ENCODE measurements at places on chromosomes 2 and 18. TPM values are rescaled to one million over a fixed set of nuclear protein-coding genes. Genes with fewer than 3 reads are reported as not detected.
A peak's percentile ranks its signal among the peaks of the same experiment; 100 is the strongest.

The VPS54 gene
- 15.2 TPM for total RNA-seq

- H3K27ac ChIP-seq: no peak overlapping the region
- DNase-seq: no peak
- no peak overlapping the region for H3K4me3 ChIP-seq
- H3K36me3 ChIP-seq: no peaks in the 10 kb centered on the region
- no peaks in the 10 kb centered on the region for H3K4me1 ChIP-seq
Observed at GRCh38 chr2:14932285-14932684, 299.8 kb downstream of the LRATD1 start.

GRCh38 chr2:189225032-189225431 lies 45.5 kb upstream of the COL5A2 start:
- no peak overlapping the region for H3K27ac ChIP-seq
- peaks cover 2% of the 10 kb centered on the region for H3K4me1 ChIP-seq
- H3K27me3 ChIP-seq: no peaks in the 10 kb centered on the region
- no peak for DNase-seq
- H3K36me3 ChIP-seq: peaks cover 1% of the 10 kb centered on the region

DNA sequence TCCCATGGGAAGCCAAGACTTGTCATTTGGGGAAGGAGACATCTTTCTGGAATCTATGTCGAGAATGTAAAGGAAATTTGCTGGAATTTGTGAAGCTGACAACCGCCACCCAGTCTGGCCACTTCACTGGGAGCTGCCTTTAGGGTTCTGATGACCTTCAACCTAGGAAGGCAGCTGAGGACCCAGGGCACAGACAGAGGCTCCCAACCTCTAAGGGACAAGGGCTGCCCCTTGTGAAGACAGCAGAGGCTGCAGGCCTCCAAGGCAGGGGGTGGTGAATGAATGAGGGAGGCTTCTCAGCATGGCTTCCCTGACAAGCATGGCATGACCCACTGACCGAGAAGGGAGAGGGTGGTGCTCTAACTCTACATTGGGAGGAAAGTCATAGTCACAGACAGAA lies 128.9 kb upstream of the ASB18 start:
- no peak overlapping the region for H3K4me3 ChIP-seq
- H3K27me3 ChIP-seq: peaks cover 2% of the 10 kb centered on the region
- no peaks in the 10 kb centered on the region for H3K4me1 ChIP-seq
- no peak for DNase-seq
- no peaks in the 10 kb centered on the region for H3K36me3 ChIP-seq

The MC2R gene
- total RNA-seq: not detected

DNA sequence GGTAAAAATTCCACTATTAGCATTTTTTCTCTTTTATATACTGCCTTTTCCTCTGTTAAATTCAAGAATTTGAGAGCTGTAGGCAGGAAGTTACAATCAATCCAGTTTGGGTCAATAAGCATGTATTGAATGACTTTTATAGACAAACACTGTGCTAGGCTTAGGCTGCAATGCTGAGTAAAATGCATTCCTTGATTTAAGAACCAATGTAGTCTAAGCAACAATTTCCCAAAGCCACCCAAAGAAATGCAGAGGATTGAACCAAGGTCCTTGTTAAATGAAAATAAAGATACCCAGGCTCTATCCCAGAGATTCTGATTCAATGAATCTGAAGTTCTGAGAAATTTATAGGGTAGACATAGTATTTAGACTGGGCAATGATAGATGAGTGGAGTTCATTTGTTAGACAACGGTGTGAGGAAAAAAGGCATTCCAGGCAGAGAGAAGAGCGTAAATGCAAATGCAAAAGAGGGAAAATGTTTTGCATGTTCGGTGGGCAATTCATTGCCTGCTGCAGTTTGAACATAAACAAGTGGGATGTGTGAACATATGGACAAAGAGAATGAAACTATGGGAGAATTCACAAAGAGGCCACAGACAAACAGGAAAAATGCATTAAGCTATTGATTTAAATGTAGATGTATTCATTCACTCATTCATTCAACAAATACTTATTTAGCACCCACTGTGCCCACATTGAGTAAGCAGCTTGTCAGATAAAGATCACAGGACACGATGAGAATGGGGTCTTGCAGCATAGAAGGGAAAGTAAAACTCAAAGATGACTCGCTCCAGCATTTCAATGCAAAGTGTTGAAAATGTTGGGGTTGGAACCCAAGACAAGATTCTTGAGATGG lies 107.1 kb downstream of the EVA1A start:
- no peaks in the 10 kb centered on the region for H3K36me3 ChIP-seq
- no peaks in the 10 kb centered on the region for H3K4me1 ChIP-seq
- no peak for DNase-seq
- H3K27me3 ChIP-seq: peaks cover 6% of the 10 kb centered on the region

- H3K4me1 ChIP-seq: peaks cover 3% of the 10 kb centered on the region
- peaks cover 81% of the 10 kb centered on the region for H3K27me3 ChIP-seq
- no peaks in the 10 kb centered on the region for H3K36me3 ChIP-seq
- no peak overlapping the region for H3K4me3 ChIP-seq
- no peak for DNase-seq
Observed at GRCh38 chr2:236175548-236176150, 7.5 kb upstream of the GBX2 start.

- peaks cover 13% of the 10 kb centered on the region for H3K4me1 ChIP-seq
- no peak for DNase-seq
- no peak overlapping the region for H3K27ac ChIP-seq
- no peak overlapping the region for H3K4me3 ChIP-seq
- no peaks in the 10 kb centered on the region for H3K27me3 ChIP-seq
Observed at GRCh38 chr2:39516347-39517101, 79.4 kb upstream of the MAP4K3 start.

DNA sequence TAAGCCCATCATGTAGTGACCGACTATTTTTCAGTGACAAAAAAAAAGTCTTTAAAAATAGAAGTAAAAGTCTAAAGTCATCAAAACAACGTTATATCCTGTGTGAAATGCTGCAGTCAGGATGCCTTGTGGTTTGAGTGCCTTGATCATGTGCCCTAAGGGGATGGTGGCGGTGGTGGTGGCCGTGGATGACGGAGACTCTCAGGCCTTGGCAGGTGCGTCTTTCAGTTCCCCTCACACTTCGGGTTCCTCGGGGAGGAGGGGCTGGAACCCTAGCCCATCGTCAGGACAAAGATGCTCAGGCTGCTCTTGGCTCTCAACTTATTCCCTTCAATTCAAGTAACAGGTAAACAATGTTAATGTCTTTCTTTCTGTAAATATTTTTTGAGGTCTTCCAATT lies at the start of gene CD28:
Gene CD28 (plus strand): TSS at position 237 of the 400 bp plus-strand sequence. CDS start 58 bp downstream, at position 295.
- H3K4me1 ChIP-seq: peaks cover 57% of the 10 kb centered on the region
- H3K4me3 ChIP-seq: peak within 1 kb of the TSS; percentile 89
- H3K36me3 ChIP-seq: peaks cover under 1% of the 10 kb centered on the region
- no peaks in the 10 kb centered on the region for H3K27me3 ChIP-seq
- DNase-seq: peak; percentile 82
- H3K27ac ChIP-seq: peak within 1 kb of the TSS; percentile 98

- no peak for DNase-seq
- peaks cover 17% of the 10 kb centered on the region for H3K4me1 ChIP-seq
- H3K4me3 ChIP-seq: no peak within 1 kb of the TSS
- no peak within 1 kb of the TSS for H3K27ac ChIP-seq
- H3K27me3 ChIP-seq: peaks cover 10% of the 10 kb centered on the region
Observed at GRCh38 chr2:160199683-160200389, at the start of gene ITGB6. Gene ITGB6, minus strand, starts transcription at chr2:160200272. Its CDS starts 209 bp downstream, at chr2:160200063.

DNA sequence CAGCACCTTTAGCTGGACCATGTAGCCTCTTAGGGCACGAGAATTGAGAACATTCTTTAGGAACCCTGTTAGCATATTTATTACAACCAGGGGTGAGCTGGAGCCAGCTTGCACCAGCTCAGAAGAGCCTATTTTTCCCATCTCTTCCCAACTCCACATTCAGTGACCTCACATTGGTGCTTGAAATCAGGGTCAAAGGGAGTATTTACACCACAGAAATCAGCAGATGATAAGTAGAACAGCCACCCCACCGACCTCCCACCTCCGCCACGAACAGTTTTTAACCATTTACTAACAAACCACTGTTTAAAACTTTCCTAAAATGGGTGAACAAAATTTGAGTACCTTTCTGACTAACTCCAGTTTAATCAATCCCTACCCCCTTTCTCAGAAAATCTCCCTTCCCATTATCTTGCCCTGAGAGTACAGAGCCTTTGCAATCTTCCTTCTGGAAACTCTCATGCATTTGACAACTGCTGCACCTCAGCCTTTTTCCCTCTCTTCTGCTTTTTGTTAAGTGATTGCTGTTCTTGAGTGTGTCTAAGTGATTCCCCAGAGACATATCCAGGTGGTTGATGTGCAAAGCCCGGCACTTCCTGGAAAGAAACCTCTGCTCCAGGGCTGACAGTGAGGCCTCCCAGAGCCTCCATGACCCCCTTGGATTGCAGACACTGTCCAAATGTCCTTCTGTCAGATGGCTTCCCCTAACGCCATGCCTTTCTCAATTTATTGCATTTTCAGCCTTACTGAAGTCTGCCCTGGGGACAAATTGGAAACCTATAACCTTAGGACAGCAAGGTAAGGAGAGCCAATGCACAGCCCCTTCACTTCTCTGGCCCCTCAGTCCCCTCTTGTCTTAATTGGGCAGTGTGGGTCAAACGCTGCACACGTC lies 389.5 kb upstream of the TNP1 start:
- peaks cover 1% of the 10 kb centered on the region for H3K36me3 ChIP-seq
- no peak overlapping the region for H3K4me3 ChIP-seq
- peaks cover 11% of the 10 kb centered on the region for H3K27me3 ChIP-seq
- DNase-seq: no peak
- no peak overlapping the region for H3K27ac ChIP-seq

The CNTNAP5 gene
- not detected for total RNA-seq

DNA sequence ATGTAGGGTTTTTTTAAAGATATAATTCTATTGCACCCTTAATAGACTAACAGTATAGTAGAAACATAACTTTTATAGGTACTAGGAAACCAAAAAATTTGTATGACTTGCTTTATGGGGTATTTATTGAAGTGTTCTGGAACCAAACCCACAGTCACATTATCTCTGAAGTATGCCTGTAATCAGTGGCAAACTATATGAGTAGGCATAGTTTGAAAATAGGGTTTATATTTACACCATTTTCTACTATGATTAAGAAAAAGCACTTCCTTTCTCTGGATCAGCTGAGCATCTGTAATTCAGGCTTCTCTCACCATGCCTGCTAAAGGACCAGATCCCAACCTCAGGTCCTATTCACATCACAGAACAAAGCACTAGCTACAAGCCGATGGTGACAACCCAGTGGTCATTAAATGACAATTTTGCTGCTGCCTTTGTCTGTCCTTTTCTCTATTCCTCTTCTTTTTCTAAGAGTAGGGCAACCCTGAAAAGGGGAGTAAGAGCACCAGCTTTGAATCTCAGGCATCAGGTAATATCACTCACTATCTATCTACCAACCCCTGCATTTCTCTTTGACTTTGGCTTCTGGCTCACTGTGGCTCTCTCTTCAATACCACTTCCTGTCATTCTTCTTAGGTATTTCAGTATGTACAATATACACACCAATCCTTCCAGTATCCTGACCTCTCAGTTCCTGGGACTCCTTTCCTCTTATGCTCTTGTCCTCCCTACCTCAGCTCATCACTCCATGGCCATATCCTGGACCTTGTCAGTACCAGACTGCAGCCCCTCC lies 14.4 kb downstream of the NEMP2 start:
- H3K4me1 ChIP-seq: peaks cover 35% of the 10 kb centered on the region
- no peaks in the 10 kb centered on the region for H3K27me3 ChIP-seq
- peaks cover 39% of the 10 kb centered on the region for H3K36me3 ChIP-seq
- DNase-seq: no peak

The RNF149 gene
- 90.3 TPM for total RNA-seq

- no peak overlapping the region for H3K27ac ChIP-seq
- H3K4me3 ChIP-seq: no peak overlapping the region
- peaks cover 41% of the 10 kb centered on the region for H3K27me3 ChIP-seq
- peaks cover 2% of the 10 kb centered on the region for H3K4me1 ChIP-seq
- DNase-seq: no peak
Observed at GRCh38 chr18:76578571-76579300, 83.7 kb upstream of the ZNF516 start.

DNA sequence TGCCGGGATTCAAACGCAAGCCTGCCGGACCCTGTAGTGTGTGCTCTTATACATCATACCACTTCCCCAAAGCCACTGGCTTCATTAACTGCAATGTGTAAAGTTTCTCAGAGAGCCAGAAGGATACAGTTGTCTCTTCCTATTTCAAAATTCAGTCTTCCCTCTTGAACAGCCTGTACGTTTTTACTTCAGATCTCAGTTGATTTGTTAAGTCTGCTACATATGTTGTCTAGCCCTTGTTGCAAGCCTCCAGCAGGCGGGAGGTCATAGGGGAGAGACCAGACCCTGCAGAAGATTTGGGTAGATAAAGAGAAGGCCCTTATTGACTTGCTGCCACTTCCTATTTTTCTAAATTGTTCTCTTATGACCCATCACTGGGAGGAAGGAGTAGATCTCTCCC lies 56.2 kb downstream of the ARHGEF33 start:
- peaks cover 2% of the 10 kb centered on the region for H3K4me1 ChIP-seq
- H3K36me3 ChIP-seq: no peaks in the 10 kb centered on the region
- no peak for DNase-seq
- peaks cover 5% of the 10 kb centered on the region for H3K27me3 ChIP-seq
- H3K27ac ChIP-seq: no peak overlapping the region
- no peak overlapping the region for H3K4me3 ChIP-seq

The SERPINB11 gene
- total RNA-seq: not detected

The LCT gene
- total RNA-seq: 0.39 TPM

DNA sequence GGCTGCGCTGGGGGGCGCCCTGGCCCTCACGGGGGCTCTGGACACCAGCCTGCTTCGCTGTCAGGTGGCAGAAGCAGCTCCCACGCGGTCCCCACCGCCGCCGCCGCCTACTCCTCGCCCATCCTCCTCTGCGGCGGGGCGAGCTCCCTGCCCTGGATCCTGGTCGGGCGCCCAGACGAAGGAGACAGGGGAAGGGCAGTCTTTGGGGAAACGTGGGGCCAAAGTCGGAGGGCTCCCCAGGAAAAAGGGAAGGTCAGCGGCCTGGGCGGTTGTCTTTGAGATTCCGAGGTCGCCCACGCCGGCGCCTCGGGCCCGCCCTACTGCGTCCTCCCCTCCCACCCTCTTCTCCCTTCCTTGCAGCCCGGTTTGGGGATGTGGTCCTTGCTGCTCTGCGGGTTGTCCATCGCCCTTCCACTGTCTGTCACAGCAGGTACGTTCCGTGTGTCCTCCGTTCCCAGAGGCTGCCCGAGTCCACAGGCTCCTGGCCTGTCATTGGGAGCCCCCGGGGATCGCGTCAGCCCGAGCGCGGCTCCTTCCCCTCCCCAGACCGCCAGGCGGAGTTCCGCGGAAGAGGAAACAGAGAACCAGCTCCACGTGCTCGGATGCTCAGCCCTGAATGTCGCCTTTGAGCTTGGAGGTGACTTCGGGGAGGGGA lies 800 bp downstream of the IL1RL2 start:
- peak overlapping the region; percentile 75 for H3K27ac ChIP-seq
- peaks cover 9% of the 10 kb centered on the region for H3K4me1 ChIP-seq
- peak overlapping the region; percentile 90 for H3K4me3 ChIP-seq
- no peaks in the 10 kb centered on the region for H3K36me3 ChIP-seq
- peaks cover 50% of the 10 kb centered on the region for H3K27me3 ChIP-seq

DNA sequence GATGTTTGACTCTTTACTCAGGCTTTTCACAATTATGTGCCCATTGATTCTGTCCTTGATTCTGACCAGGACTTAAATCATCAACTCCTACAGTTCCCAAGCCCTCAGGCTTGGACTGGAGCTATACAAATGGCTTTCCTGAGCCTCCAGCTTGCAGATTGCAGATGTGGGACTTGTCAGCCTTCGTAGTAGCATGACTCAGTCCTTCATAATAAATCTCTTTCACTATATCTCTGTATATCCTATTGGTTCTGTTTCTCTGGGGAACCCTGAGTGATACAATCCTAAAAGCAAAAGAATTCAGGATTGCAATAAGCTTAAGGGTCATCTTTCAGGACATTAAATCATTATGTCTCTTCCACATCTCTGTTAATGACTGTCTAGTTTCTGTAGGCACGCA lies 356.6 kb downstream of the RIT2 start:
- no peaks in the 10 kb centered on the region for H3K27me3 ChIP-seq
- H3K4me3 ChIP-seq: no peak overlapping the region
- H3K36me3 ChIP-seq: no peaks in the 10 kb centered on the region
- no peak overlapping the region for H3K27ac ChIP-seq
- DNase-seq: no peak
- H3K4me1 ChIP-seq: no peaks in the 10 kb centered on the region
